Activated T-helper 2 cell treated with anti-CD3 and anti-CD28 coated beads, Interferon-gamma antibody, Interleukin-2, Interleukin-4, amounts not matched to agents 10 μg/mL and 5 μg/mL and 100 μg/mL, durations not matched to agents 14 hours and 24 hours and 36 hours (primary cell): ENCODE measurements at places on chromosomes 2 and 18. TPM values are rescaled to one million over a fixed set of nuclear protein-coding genes. Genes with fewer than 3 reads are reported as not detected.

DNA sequence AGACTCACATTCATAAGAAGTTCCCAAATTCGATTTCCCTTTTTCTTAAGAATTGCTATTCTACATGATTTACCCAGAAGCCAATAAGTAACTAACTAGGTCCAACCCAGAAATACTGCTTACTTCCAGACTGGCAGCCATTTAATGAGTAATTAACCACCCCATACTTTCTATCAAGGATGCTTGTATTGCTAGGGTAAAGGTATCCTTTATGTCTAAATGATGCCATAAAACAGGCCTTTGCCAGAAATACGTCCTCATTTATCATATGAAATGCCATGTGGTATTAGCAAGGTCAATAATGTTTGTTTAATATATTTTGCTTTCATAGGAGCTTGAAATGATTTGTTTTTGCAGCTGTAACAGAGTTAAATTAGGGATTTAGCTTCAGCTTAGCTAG lies 56.1 kb downstream of the PLEKHM3 start:
- no peaks in the 10 kb centered on the region for H3K36me3 ChIP-seq
- no peak for DNase-seq
- no peaks in the 10 kb centered on the region for H3K27me3 ChIP-seq
- peaks cover 9% of the 10 kb centered on the region for H3K4me1 ChIP-seq

The MC2R gene
- total RNA-seq: not detected in 2 replicates

DNA sequence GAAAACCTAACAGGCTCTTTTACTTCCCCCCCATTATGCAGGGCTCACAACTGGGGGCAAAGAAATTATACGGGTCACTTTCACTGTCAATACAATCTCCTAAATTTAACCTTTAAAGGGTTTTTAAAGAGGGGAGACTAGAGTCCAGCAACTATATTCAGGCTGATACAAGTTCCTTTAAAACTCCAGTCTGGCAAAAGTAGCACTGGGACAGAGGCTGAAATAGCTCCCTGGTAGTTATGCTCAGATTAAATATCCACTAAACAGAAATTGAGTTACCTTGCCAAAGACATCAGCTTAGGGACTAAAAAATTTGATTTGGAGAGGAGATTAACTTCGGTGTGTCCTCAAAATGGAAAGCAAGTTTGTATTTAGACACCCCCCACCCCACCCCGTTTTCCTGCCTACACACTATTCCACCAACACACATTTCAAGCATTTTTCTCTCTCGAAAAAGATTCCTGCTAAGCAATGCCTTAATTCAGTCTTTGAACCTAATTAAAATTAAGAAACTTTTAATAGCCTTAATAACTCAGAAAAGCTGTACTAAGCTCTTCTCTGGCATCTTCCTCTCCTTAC lies 127.2 kb downstream of the OSBPL1A start:
- no peaks in the 10 kb centered on the region for H3K4me1 ChIP-seq
- H3K36me3 ChIP-seq: no peaks in the 10 kb centered on the region
- no peak overlapping the region for H3K4me3 ChIP-seq
- no peak overlapping the region for H3K27ac ChIP-seq
- DNase-seq: no peak

DNA sequence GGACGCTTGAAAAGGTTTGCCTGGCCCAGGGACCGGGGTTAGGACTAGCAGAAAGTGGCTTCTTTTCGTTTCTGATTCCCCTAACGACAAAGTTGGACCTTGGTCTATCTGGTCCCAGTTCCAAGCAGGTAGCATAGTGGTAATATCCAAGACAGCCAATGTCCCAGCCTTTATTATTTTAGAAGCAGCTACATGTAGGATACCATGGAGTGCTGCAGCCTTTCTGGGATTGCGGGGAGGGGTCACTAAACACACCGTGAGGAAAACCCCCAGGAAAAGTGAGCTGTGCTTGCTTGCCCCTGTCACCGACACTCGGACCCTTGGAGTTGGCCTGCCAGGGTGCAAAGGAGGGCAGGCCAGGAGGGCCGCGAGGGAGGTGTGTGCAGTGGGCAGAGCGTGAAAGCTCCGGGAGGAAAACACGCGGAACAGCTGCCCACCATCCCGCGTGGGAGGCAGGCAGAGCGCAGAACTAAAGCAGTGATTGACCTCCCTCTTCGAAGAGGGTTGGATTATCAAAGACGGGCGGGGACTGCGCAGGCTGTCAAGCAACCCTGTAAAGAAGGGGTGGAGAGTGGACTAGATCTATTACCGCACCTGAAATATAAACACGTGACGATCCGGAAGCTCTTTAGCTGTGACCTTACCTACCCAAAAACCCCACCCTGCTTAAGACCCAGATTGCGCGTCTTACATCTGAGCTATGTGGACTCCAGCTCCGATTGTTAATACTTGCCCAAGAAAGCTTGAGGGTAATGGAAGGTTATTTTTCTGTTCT lies 624 bp upstream of the MAP4K3 start:
- no peaks in the 10 kb centered on the region for H3K27me3 ChIP-seq
- DNase-seq: peak; percentile 13
- H3K4me3 ChIP-seq: peak overlapping the region; percentile 87

DNA sequence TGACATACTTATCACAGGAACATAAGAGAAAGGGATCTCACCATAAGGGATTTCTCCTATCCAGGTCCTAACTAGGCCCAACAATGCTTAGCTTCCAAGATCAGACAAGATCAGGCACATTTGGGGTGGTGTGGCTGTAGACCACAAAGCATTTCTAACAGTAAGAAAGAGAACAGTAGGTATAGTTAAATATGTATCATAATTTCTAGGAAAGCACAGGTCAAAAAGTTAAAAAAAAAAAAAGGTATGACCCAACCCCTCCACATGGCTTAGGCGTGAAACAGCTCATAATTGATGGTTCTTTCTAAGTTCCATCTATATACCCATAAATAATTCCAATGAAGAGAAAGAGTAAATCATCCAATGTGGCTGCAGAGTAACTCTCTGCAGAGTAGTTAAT lies 6.9 kb downstream of the PRKD3 start:
- DNase-seq: no peak
- peaks cover 29% of the 10 kb centered on the region for H3K4me1 ChIP-seq
- H3K4me3 ChIP-seq: no peak overlapping the region
- peaks cover 10% of the 10 kb centered on the region for H3K27me3 ChIP-seq
- H3K36me3 ChIP-seq: peaks cover 22% of the 10 kb centered on the region
- no peak overlapping the region for H3K27ac ChIP-seq
